GM13977 (cell line): ENCODE measurements at places on chromosomes 3 and 15.

DNA sequence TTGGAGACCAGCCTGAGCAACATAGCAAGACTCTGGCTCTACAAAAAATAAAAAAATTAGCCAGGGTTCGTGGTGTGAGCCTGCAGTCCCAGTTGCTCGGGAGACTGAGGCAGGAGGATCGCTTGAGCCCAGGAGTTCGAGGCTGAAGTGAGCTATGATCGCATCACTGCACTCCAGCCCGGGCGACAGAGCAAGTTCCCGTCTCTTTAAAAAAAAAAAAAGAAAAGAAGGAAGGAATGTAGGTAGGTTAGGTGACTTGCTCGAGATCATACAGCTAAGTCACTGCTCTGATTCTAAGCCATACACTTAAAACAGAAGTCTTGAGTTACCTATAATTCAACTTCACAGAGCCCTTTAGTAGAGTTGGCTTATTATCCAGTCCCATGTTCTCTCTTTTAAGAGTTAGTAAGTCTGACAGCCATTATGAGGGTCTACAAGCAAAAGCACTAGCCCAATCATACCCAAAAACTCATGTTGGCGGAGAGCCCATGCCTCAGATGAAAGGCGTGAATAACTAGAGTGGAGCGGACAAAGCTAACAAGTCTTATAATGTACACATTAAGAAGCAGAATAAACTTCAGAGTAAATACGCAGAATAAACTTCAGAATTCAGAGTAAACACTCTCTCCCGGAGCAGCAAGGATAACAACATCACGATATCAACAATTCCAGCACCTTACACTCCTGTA is 768 bp downstream of the AAGAB start:
- no peak for DNase-seq

DNA sequence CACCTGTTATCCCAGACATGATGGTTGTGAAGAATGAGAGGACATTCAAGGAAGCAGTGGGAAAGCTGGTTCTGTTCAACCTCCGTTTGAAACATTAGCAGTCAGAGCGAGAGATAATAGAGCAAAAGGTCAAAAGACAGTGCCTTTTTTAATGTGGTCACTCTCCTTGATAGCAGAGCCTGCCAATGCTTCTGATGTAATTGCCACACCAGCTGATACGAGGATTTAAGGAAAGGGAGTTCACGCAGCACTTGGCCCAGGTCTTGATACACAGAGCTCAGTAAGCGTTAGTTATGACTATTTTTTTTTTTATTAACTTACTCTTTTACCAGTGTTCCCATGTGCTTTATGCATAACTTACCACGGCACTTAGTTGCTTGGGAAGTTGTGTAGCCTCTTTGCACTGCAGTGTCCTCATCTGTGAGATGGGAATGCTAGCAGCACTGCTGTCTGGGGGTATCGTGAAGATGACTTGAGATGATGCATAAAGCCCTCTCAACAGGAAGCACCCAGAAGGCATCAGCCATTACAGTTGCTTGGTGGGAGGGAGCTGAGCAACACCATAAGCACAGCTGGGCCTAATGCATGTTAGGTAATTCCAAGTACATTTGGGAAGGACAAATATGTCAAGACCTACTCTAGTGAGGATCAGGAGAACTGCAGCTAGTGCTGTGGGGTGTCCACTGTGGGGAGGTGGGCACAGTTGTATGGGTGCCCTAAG is 123.3 kb upstream of the RASGRP1 start:
- DNase-seq: no peak

- no peak for DNase-seq
Observed at GRCh38 chr15:41860049-41860828, 21.6 kb downstream of the PLA2G4B start.

GRCh38 chr3:151891721-151892120 is 18.3 kb downstream of the SUCNR1 start:
- no peak for DNase-seq

DNA sequence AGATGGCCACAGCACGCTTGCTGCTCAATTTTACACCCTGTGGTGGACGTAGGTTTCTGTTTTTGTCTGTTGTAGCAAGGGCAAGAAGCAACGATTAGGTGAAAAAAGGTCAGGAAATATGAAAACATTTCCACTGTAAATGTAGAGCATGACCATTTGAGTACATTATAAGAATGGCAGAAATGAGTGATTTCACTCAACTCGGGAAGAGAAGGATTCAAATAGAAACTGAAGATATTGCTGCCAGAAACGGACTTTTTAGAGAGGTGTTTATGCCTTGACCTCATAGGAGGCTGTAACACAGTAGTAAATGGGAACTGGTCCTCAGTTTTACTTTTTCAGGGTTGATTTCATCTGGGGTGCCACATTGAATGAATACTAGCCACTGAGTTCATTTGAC is 33.1 kb upstream of the GASK1A start:
- no peak for DNase-seq

- no peak for DNase-seq
Observed at GRCh38 chr15:85580879-85581278, 200.5 kb downstream of the AKAP13 start.

GRCh38 chr3:37862219-37862902 is 681 bp downstream of the CTDSPL start:
- peak; percentile 28 for DNase-seq

- DNase-seq: peak; percentile 45
Observed at GRCh38 chr15:59313641-59314332, 58.9 kb downstream of the MYO1E start.

DNA sequence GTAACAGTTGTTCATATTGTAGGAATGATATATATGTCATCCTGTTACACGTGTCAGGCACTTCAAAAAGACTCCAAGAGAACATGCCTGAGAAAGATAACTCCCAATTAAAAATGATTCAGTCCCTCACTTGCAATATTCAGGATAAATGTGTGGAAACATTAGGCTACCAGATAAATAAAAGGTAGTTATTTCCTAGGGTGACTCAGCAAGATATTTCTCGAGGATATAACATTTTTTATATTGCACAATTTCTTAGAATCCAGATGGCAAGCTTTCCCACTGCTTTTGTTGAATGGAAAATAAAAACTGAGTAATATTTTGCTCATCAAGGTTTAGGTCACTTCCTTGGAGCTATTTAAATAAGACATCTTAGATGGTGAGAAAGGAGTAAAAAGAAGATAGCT is 181.4 kb downstream of the GAP43 start:
- no peak for DNase-seq

DNA sequence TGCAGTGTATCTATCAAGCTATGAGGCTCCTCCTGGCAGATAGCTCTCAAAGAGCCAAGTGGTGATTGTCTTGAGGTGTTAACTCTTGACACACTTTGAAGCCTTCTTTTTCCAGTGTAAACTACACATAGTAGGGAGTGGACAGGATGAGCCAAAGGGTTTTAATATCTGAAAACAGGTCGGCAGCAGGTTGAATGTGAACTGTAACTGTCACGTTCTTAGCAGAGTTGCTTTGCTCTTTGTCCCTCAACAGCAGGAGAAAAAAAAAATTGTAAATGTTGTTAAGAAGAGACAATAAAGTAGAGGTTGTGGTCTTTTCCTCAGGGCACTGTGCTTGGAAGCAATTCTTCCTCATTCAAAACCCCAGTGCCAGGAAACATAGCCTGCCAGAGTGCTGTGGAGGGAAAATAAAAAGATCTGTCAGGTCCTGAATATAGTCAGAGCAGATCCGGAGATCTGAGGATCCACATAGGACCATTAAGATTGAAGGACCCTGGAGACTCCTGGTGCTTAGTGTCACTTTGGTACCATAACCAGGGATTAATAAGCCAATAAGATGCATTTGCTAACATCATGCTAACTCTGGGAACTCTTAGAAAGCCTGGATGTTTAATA is 229.7 kb downstream of the NAALADL2 start:
- no peak for DNase-seq
